ENCODE measurements at places on chromosomes 7 and 10.

DNA sequence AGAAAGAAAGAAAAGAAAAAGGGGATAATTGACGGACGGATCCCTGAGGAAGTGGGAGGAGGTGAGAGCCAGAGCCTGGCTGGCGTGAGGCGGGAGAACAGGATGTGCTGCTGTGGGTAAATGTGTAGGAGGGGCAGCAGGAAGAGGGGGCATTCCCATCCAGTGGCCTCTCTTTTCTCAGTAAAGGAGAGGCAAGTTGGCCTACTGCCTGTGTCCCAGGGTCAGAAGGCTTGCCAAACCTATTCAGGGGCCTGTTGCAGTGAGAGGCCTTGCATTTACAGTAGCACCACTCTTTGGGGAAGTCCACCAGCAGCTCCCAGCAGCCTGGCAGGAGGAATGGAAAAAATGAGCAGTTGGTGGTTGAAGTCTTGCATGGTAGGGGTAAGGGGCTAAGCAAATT is 26.6 kb upstream of the ASCC1 start:
- peak; percentile 82 for DNase-seq

DNA sequence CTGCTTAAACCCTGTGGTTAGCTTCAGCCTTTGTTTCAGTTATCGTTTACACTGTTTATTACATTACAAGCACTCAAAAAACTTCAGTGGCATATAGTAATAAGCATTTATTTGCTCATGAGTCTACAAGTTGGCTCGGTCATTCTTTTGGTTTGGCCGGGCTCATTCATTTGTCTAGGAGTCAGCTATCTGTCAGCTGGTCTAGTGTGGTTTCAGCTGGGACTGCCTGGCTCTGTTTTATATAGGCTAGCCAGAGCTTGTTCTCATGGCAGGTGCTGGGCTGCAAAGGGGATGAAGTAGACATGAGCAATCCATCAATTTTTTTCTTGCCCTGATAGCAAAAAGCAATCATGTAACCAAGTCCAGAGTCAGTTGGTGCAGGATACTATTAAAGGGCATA is 103.6 kb downstream of the MKLN1 start:
- no peak for DNase-seq

- DNase-seq = no peak
Measured at GRCh38 chr10:26367771-26368170, 70.4 kb upstream of the APBB1IP start.

DNA sequence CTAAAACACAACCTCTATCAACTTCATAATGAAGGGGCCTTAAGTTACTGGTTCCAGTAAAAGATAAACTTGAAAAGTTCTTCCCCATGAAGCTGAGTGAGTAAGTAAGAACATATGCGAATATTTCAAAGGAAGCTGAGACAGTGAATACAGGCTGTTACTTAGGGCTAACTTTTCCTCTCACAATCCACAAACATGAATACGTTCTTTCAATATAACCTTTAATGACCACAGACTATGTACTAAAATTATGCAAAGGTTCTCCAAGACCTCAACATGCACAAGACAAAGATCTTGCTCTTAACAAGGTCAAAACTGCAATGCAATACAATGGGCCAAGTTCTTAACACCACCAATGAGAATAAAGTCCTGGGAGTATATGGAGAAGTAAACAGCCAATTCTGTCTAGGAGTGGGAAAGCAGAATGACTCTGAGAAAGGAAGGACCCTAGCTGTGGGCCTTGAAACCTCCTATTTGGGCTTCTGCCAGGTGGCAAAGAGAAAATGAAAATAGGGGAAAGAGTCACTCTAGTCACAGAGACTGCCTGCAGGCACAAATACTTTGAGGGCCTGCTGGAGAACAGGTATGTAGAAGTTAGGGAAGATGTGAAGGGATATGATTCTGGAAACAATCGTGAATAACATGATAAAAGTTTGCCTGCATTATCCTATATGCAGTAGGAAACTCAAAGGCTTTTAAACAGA is 43.7 kb downstream of the OSBPL3 start:
- DNase-seq = no peak

- DNase-seq = no peak
Measured at GRCh38 chr10:24952707-24953645, 570 bp upstream of the PRTFDC1 start.

GRCh38 chr7:49706106-49706505 is 67.3 kb upstream of the VWC2 start:
- DNase-seq = no peak

GRCh38 chr7:130345725-130346124 is 1.1 kb downstream of the CPA5 start:
- peak; percentile 27 for DNase-seq

DNA sequence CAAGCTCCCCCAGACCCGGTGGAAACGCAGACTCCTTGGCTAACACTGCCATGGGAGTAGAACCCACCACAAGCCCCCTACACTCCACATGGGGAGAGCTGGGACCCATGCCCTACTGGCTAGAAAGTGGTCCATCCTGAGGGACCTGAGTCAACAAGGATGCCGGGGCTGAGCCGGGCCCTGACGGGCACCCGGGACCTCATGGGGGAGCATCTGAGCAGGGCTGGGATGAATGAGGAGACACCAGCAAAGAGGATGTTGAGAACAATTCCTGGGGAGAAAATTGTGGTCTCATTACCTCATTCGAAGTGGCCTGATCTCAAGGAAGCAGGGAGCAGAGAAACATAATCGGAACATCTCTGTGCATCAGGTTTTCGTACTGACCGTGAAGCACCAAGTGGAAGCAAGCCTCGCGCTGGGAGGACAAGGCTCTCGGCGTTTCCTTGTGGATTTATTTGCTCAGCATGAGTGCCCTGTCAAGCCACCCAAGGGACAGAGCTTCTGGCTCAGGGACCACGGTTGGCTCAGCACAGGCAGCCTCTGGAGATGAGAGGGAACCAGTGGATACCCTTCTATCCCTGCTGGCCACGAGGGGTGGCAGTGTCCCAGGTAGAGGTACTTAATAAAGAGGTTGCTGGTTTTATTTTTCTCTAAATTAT is 132.2 kb upstream of the FAM20C start:
- peak; percentile 24 for DNase-seq

DNA sequence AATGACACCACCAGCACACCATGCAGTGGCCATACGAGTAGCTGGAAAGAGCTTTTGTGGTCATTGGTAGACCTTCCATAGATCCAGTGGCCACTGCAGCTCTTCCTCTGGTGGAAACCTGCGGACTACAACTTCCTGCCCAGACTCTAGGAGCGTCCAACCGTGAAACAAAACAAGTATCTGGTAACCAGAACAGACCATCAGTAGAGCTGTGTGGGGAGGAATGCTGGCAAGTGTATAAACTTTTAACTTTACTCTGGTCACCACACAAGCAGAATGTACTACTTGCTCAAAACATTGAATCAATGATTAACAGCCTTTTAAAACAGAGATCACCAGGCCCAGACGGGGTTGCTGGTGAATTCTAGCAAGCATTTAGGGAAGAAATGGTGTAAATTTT is 154.7 kb upstream of the DGKB start:
- no peak for DNase-seq

DNA sequence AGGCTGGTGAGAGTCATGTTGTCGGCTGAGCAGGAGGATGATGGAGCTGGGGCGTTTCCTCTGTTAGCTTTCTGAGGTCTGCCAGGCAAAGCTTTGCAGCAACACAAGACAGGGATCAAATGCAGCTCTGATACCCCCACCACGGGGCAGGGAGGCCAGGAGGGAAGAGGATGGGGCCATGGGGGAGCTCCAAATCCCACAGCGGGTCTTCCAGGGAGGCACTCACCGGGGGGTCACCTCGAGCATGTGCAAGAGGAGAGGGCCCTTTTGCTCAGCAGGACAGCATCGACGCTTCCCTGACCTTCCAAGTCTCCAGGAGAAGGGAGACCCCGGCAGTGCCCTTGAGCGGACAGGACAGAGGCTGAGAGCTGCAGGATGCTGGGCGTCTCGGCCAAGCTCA is 127.5 kb downstream of the WDR37 start:
- peak; percentile 49 for DNase-seq

DNA sequence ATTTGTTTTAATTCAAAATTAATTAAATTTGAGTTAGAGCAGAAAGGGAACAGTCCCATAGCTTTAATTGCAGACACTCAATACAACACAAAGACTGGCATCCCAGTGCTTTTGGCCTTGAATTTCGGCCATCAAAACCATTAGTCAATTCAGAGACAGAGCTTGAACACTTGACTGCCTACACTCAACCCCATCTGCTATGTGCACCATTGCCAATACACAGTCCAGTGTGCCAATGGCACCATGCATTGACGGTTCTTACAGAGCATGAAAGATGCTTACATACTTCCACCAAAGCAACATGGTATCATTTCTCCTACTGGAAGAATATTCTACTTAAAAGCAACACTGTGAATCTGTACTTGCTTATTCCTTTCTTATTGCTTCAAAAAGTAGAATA is 43.6 kb upstream of the LRRTM3 start:
- DNase-seq = no peak

- peak; percentile 76 for DNase-seq
Measured at GRCh38 chr7:27188386-27189294, 3.6 kb upstream of the HOXA11 start.

- DNase-seq = no peak
Measured at GRCh38 chr10:122828716-122829255, 16.9 kb downstream of the CUZD1 start.

GRCh38 chr10:68516766-68517165 is 10.6 kb downstream of the SLC25A16 start:
- no peak for DNase-seq

GRCh38 chr10:78348411-78349164 is 314.9 kb downstream of the RPS24 start:
- peak; percentile 46 for DNase-seq

- DNase-seq = peak; percentile 70
Measured at GRCh38 chr7:159086301-159086925, 58.3 kb downstream of the VIPR2 start.
